ENCODE measurements at places on chromosomes 5 and 9. TPM values are rescaled to one million over a fixed set of nuclear protein-coding genes. Genes with fewer than 3 reads are reported as not detected.
A peak's percentile ranks its signal among the peaks of the same experiment; 100 is the strongest.

GRCh38 chr5:141692919-141693725 lies 11.1 kb upstream of the ARAP3 start:
- DNase-seq: peak; percentile 60

GRCh38 chr5:59569158-59569557 lies 324.4 kb downstream of the PDE4D start:
- peak; percentile 67 for DNase-seq

DNA sequence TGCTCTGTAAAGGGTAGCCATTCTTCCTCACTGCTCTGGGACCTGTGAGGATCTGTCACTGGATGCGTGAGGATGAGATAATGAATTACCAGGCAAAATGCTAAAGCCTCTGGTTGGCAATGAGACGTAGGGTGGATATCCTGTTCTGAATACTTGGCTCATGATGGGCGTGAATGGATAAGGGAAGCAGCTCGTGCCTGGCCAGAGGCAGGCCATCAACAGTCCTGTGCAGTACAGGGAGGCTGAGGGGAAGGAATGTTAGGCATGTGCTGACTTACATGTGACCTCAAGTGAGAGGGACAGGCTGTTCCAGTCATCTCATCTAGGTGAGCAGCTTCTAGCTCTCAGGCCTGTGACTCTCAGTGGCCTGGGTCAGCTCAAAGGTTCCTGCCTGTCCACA lies 172.8 kb downstream of the CARTPT start:
- DNase-seq: peak; percentile 35

- peak; percentile 86 for DNase-seq
Measured at GRCh38 chr5:34735491-34736426, 79.6 kb downstream of the RAI14 start.

Gene QRFP
- total RNA-seq: not detected

DNA sequence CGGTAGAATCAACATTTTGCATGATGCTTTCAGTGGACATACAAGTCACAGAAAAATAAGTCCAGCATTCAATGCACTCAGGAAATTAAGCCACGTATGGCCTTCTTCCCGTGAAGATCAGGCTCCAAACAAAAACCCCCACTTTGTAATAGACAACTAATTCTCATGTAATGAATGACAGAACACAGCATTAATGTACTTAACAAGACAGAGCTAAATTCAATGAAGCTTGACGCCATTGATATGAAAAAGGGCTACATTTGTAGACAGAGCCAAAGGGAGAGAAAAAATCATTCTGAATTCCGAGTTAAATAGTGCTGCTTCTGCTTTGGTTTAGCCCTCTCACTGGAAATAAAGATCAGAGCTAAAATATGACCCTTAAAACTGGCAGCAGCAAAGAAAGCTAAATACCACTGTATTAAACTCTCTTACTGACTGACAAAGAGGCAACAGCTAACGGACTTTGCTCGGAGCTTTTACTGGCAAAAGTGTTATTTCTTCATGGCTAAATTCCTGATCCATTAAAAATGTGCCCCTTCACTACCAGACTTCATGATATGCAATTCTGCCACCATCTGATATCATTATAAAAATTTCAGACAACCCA lies 250.5 kb downstream of the BNC2 start:
- DNase-seq: no peak

- peak; percentile 98 for DNase-seq
Measured at GRCh38 chr5:88675708-88676636, 207.0 kb downstream of the MEF2C start.

DNA sequence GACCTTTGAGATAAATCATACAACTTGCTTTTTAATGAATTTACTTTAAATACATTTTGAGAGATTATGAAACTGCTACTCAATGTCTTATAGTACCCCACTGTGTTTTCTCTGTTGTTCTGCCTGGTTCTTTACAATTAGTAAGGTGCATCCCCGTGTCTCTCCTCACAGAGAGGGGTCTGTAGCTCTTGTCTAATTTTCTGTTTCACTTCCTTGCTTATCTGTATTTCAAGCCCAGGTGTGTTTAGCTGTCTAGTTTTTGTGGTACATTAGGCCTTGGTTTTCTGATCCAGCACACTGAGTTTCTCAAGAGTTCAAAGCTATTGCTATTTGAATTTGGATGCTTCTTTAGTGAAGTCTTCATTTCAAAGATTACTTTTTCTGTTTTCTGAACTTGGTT lies 105.1 kb downstream of the MAST4 start:
- no peak for DNase-seq

Measured in astrocyte (in vitro differentiated cells and primary cell).